ENCODE measurements at places on chromosomes 4 and X.
A peak's percentile ranks its signal among the peaks of the same experiment; 100 is the strongest.

- DNase-seq, result no peak
Measured at GRCh38 chrX:54178100-54178940, 4.7 kb downstream of the FAM120C start.

DNA sequence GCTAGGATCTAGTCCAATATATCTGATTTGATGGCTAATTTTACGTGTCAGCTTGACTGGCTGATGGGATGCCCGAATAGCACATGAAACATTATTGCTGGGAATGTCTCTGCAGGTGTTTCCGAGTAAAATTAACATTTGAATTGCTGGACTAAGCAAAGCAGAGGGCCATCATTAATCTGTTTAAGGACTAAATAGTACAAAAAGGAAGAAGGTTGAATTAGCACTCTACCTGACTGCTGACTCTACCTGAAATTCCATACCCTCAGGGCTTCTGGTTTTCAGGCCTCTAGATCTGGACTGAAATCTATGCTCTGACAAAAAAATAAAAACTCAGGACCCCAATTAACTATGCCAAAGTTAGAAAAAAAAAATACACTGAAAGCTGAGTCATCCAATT lies 1021.9 kb downstream of the FAM133A start:
- no peak for DNase-seq

DNA sequence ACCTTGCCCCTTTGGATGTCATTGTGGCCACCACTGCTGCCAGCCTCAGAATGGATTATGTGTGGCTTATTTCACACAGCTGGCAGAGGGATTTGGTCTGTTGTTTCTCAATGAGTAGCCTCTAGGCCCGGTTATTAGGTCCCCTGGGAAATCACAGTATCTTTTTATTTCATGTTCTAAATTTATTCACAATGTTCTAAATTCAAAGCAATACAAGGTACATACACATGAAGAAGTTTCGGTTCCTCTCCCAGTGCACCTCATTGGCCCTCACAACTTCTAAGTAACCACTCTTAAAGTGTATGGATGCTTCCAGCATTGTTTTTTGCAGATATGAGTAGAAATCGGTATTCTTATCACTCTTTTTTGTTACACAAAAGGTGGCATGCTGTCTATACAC lies 262.7 kb downstream of the RCHY1 start:
- DNase-seq, result no peak

DNA sequence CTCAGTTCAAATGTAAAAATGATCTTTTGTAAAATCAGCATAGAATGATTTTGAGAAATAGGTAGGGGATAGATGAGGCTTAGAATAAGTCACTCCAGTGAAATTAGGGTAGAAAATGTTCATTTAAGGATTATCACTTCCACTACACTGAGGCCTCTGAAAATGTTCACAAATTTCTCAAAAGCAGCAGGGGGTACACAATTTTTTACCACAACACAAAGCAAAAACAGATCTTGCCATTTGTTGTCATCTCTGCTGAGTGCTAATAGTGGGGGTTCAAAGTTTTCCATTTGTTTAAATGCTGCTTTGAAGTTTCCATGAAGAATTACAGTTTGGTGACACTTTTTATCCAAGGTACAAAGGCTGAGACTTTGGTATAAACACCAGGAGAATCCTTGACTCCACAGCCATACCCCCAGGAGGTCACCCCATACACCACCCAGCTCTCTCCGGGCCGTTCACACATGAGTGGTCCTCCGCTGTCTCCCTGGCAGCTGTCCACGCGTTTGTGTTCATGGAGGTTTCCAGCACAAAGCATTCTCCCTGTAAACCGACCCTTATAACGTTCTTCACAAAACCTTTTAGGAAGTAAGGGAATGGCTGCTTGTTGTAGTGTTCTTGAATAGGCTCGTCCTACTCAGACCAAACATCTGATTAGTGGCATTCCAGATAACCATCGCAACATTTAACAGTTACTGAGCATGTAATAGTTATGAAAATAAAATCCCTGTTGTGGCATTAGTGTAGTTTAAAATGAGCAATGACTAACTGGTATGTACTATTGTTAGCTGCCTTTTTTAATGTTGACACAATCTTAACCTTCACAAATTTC lies 71.0 kb downstream of the PRSS12 start:
- no peak for DNase-seq

DNA sequence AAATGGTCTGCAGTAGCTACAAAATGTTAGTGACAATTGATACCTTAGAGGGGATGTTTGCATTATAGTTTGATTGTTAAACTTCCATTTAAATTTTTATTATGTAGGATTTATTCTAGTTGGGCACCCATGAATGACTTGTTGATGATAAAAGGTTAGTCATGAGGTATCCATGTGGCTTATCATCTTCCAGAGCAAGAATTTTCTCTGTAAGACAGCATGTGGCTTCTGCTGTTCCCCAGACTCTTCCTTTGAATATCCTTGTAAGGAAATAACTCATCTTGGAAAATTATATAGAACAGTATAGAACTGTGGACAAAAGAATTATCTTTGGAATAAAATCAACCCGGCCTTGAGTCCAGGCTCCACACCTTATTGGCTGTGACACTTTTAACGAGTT lies 40.1 kb upstream of the KLHL8 start:
- no peak for DNase-seq

DNA sequence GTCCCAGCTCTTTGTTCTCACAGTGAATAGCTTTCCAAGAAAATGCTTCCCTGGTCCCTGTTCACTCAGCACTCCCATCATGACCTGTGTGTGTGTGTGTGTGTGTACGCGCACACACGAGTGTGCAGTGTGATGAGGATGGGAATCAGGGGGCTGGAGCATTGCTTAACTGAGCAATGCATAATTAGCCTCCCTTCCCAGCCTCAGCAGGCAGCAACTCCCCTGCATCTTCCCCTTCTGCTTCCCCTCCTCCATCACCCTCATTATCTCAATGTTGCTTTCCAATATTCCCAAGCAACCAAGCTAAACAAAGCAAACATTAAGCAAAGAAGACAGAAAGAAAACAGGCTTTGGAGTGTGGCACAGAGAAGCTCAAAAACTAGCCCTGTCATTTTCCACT lies 137.0 kb downstream of the RBM47 start:
- peak; percentile 51 for DNase-seq

- DNase-seq, result no peak
Measured at GRCh38 chr4:63396269-63396668, 1013.0 kb downstream of the TECRL start.

GRCh38 chrX:68833448-68833805 lies 4.6 kb downstream of the EFNB1 start:
- no peak for DNase-seq

DNA sequence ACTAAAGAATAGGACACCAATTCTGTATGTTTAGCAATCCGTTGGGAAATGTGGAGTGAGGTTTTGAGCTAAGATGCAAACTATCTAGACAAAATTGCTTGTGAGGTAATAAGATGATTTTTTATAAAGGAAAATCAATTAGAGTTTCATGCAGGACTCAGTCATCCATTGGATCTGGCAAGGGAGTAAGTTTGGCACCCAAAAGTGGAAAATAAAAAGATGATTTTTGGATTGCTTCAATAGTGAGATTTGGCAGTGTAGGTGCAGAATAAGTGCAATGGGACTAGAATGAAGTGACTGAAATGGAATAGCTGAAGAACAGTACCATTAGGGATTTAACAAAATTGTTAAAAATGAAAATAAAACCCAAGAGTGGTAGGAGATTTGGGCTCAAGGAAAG lies 290.5 kb upstream of the EPHA5 start:
- DNase-seq, result no peak

DNA sequence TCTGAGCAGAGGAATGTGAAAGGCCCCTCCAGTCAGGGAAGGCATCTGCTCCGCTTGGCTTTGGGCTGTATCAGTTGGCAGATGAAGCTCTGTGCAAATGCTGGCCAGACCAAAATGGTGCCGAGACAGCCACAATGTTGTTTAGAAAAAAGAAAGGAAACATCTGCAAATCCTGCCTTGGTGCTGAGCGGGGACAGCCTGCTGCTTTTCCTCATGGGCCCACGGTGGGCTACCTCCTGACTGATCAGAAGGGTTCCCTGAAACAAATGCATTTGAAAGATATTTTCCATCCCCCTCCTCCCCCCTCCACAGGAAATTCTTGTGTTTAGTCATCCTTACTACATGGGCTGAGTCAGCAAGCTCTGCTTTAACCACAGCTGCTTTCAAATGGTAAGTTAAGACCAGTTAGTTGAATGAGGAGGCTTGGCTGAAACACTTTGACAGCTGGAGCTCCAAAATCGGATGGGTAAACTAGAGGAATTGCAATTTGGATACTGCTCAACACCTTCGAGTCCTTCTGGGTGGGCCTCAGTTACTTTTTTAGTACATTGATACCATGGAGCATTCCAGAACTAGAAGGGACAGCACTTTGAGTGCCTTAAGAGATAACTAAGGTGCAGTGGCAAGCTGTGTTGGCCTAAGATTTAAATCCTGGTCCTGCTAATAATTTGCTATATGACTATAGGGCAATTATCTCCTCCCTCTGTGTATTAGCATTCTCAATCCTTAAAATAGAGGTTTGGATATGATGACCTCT lies 36.0 kb downstream of the PLAC1 start:
- DNase-seq, result peak; percentile 3

DNA sequence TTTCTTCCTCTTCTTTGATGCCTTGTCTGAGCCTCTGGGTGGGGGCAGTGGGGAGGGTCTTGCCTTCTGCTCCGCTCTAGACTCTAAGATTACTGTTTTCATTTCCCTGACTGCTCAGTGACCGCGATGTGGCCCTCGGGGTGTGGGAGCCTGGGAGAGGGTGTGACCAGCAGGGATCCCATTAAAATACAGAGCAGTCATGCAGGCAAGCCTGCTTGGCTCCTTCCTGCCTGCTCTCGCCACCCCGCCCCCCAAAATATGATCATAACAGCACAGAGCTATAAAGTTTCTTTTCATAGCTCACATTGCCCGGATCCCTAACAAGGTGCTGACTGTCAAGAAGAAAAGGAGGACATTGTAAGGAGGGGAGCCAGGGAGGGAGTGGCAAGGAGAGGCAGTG lies 332.9 kb downstream of the RAB28 start:
- DNase-seq, result no peak

DNA sequence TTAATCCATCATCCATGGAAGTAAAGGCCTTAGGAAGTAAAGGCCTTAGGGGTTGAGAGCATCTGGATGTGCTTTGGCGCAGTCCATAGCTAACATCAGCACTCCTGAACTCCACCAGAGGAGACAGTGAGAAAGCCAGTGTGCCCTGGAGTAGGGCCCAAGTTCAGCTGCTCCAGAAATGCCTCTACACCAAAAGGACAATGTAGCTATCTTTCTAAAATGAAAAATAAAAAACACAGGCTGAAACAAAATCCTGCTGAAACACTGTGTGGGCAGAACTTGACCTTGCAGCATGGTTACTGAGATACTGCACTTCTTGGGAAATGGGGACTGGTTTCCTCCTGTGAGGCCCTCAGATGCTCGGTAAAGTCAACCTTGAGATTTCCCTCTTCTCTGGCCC lies 29.3 kb downstream of the SH3RF1 start:
- DNase-seq, result no peak

- DNase-seq, result no peak
Measured at GRCh38 chr4:1473718-1474117, 67.5 kb upstream of the NKX1-1 start.

DNA sequence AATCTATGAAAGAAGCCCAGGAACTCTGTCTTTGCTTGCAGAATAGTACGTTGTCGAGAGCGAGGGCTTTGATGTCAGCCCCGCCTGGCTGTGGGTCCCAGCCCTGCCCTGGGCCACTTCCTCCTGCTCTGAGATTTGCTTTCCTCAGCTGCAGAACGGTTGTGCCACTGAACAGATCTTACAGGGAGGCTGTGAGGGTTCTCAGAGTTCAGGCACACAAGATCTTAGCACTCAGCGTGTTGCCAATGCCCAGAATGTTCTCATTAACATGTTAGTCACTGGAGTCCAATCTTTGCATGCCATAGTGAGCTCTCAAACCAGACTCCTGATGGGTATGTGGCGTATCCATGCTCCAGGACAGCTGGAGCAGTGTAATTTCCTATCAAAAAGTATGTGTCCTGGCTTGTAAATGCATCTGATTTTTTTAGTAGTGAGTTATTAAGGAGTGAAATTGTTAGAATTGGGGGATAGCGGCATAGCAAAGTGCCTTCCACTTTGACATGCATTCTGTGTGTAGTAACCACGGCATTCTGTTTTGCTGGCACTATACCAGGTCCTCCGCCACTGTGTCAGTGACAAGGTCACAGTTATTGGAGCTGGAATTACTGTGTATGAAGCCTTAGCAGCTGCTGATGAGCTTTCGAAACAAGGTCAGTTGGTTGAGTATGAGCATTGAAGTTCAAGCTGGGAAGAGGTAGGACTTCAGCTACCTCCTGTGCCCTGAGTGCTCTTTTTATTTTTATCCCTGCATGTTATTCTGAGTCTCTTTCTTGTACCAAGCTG lies 31.6 kb downstream of the TKTL1 start:
- no peak for DNase-seq

DNA sequence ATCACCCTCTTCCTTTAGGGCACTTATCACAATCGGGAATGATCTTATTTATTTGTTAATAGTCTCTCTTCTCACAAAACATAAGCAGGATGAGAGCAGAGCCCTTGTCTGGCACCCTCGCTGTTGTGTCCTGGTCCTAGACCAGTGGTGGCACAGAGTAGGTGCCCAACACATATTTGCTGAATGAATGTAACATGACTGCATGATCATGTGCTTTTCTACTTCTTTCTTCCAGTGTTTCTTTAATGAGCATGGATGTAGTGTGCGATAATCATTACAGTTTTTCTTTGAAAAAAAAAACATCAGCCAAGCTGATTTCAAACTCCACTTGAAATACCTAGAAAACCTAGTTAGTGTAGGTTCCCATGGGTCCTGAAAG lies 164.1 kb downstream of the CHIC2 start:
- DNase-seq, result no peak

All from small intestine (tissue), 16 donors.